ENCODE measurements at places on chromosomes 1 and 21.

- DNase-seq: no peak
Observed at GRCh38 chr1:243420946-243421685, 165.3 kb downstream of the SDCCAG8 start.

DNA sequence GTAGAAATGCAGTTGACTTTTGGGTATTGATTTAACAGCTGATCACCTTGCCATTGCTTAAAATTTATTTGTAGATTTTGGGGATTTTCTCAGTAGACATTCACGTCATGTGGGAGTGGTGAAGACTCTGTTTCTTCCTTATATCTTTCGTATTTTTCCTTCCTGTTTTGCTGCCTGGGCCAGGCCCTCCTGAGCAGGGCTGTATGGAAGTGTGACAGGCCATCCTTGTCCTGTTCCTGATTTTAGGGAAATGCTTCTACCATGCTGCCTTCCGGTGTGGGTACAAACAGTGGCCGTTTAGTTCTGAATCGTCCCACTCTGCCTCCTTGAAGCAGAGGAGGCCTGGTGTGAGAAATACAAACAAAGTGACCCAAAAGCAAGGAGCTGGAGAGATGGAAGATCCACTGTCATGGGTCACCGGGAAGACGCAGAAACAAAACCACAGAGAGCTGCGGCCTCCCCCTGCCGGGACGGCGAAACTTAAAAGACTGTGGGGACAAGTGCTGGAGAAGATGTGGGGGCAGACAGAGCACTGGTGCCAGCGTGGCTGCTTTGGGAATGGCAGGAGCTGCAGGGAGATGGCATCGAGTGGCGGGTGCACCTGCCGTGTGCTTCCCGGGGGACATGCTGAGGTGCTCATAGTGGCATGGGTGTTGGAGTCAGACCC is 7.6 kb downstream of the AGPAT3 start:
- DNase-seq: no peak

GRCh38 chr21:34852448-34852847 is 183.7 kb downstream of the CLIC6 start:
- DNase-seq: no peak

DNA sequence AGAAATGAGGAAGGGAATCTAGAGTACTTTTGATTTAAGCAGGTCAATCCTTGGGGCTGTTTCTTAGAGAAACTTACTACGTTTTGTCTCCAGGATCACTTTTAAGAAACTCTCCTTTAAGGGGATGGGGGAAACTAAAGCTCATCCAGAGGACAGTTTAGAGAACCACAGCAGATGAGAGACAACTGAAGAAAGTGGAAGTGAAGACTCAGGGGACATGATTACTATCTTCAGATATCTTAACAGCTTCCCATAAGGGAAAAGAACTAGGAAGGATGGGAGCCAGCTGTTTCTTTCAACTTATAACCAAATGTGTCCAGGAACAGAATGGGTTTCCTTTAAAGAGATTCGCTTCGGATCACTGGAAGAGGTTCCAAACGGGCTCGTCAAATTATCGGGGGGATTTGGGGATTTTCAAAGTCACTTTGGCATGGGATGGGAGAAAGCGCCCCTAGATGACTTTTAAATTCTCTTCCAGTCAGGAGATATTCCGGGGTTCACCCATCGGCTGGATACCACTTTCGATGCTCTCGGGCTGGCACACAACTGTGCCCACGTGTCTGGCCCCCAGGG is 1.2 kb downstream of the SCMH1 start:
- no peak for DNase-seq

GRCh38 chr1:85174503-85174902 is 26.3 kb downstream of the SYDE2 start:
- DNase-seq: no peak

GRCh38 chr1:159473335-159473734 is 33.8 kb downstream of the OR10J1 start:
- no peak for DNase-seq

- DNase-seq: no peak
Observed at GRCh38 chr1:155990005-155990739, 11.8 kb upstream of the ARHGEF2 start.

GRCh38 chr1:4393191-4393590 is 261.2 kb upstream of the AJAP1 start:
- no peak for DNase-seq

DNA sequence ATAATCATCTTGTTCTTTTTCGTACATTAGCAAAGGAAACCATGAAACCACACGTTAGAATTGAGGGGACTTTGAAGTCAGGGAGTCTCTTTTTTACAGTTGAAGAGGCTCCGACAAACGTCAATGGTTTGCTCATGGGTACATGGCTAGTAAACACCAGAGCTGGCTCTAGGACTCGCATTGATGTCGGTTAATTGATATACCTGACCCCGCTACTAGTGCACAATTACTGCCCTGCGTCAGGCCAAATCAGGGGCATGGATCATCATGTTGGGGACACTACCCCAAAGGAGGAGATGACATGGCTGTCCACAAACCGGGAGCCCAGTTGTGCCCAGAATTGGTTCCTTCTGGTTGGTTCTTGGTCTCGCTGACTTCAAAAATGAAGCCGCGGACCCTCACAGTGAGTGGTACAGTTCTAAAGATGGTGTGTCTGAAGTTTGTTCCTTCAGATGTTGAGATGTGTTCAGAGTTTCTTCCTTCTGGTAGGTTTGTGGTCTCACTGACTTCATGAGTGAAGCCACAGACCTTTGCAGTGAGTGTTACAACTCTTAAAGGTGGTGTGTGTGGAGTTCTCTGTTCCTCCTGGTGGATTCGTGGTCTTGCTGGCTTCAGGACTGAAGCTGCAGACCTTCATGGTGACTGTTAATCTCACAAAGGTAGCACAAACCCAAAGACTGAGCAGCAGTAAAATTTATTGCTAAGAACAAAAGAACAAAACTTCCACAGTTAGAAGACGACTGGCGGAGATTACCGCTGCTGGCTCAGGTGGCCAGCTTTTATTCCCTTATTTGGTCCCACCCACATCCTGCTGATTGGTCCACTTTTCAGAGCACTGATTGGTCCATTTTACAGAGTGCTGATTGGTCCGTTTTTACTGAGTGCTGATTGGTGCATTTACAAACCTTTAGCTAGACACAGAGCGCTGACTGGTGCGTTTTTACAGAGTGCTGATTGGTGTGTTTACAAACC is 126.9 kb upstream of the ERRFI1 start:
- DNase-seq: no peak

DNA sequence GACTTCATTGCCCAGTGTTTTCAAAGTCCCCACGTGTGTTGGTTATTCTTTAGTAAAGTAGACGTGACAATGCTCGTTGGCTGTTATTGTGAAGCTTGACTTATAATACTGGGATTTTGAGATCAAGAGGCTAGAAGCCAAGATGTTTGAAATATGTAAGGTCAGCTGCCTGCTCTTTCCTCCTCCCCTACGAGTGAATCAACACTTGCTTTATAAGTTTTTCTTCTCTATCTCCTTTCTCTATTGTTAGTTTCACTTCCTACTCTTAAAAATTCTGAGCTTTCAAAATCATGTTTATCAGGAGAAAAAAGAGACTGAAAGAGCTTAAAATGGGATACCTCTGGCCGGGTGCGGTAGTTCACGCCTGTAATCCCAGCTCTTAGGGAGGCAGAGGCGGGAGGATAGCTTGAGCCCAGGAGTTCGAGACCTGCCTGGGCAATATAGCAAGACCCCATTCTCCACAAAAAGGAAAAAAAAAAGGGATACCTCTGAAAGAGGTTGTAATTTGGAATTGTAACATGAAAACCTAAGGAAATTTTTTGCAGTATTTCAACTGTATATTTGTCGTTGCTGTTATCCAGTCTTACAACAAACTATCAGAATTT is 72.0 kb downstream of the EPB41 start:
- no peak for DNase-seq

- DNase-seq: no peak
Observed at GRCh38 chr1:163661391-163661790, 339.6 kb downstream of the NUF2 start.

- DNase-seq: no peak
Observed at GRCh38 chr1:213876531-213876930, 111.2 kb upstream of the PROX1 start.

All from stimulated activated CD4-positive, alpha-beta T cell treated with anti-CD3 and anti-CD28 coated beads, TNF-alpha, amount 100 ng/mL, for 1 hour (primary cell).